SK-N-SH (cell line): ENCODE measurements at places on chromosomes 3 and 15.

- no peak for DNase-seq
Observed at GRCh38 chr15:99873451-99873850, 140.2 kb upstream of the LYSMD4 start.

DNA sequence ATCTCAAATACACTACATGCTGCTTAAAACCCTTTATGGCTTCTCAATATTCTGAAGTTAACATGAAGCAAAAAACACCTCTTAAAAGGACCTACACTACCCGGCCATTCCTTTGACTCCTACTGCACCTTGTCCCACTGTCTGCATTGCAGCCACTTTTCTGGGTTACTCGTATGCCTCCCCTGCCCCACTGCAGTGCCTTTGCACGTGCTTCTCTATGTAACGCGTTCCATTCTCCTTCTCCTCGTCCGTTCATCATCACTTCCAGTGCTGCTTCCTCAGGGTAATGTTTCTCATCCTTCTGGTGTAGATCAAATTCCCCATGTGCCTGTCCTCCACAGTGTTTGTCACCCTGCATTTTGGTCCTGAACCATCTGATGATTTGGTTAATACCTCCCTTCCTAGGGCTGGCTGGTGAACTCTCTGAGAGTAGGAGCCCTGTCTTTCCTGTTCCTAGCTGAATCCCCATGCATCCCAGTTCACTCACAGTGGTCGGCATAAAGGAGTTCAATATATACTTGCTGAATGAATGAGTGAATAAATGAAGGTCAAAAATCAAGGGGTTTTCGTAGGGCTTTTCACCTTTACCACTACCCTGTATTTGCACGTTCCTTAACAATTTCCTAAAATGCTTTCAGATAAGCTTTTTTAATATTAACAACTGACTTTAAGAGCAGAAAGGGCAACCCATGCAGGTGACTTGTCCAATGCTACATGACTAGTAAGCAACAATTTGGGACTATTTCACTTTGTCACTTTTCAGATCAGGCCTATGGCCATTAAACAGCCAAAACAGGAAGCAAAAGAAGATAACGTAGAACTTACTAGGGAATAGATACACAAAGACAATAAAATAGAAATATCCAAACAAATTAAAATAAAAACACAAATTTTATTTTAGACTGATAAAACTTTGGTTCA is 2.4 kb upstream of the STT3B start:
- DNase-seq: no peak

- peak; percentile 53 for DNase-seq
Observed at GRCh38 chr3:104805508-104805907, 561.2 kb upstream of the ALCAM start.

GRCh38 chr15:63372753-63373152 is 8.9 kb downstream of the CA12 start:
- DNase-seq: peak; percentile 78

GRCh38 chr3:46110701-46111493 is 83.6 kb upstream of the XCR1 start:
- DNase-seq: no peak

GRCh38 chr3:13262493-13263211 is 157.5 kb downstream of the NUP210 start:
- no peak for DNase-seq

- DNase-seq: peak; percentile 82
Observed at GRCh38 chr15:31325595-31326155, 960 bp upstream of the KLF13 start.

DNA sequence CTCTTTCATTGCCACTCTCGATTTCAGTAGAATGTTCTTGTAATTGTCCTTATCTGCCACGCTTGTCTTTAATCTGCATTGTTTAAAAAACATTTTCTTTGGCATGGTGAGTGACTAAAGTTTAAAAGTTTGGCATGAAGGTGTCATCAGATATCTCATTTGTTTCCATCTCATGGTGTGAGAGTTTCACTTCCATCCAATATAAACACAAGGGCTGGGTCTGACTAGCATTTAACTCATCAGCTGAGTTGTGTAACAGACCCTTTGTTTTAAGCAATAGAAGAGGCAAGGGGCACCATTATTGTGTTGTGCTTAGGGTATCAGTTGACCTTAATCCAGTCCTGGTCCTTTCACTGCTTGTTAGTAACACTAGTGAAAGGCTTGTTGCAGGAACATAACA is 49.9 kb upstream of the IL12A start:
- no peak for DNase-seq

- DNase-seq: no peak
Observed at GRCh38 chr3:131338948-131339640, 42.5 kb upstream of the NUDT16 start.

GRCh38 chr15:78103406-78104118 is 11.2 kb downstream of the SH2D7 start:
- DNase-seq: no peak

GRCh38 chr3:192188218-192188835 is 539.0 kb downstream of the FGF12 start:
- DNase-seq: peak; percentile 47

DNA sequence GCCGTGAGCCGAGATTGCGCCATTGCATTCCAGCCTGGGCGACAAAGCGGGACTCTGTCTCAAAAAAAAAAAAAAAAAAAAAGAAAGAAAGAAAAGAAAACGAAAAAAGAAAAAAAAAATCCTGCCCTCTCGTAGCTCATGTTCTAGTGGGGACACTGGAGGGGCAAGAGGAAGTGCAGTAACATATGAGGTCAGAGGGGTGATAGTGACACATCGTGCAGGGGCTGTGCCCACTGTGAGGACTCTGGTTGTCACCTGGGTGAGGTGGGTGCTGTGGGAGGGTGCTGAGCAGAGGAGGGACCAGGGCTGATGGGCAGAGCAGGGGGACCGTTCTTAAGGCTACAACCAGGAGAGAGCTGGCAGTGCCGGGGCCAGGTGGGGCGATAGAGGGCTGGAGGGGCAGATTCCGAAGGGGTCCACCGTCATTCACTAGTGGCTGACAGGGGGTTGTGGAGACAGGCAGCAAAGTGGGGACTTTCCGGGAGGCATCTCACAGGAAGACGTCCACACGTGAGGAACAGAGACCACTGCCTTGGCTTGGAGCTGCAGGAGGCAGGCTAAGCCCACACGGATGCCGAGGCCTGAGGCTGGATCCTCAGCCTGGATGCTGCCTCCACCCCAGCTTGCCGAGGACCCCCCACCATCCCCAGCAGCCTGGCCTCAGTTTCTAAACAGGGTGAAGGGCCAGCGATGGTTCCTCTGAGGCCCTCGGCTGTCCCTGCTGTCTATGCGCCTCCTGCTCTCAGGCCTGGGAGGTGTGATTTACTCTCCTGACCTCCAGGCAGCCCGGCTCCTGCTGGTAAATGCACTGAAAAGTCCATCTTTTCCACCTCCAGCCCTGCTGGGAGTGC is 154.3 kb upstream of the IQSEC1 start:
- DNase-seq: peak; percentile 4

DNA sequence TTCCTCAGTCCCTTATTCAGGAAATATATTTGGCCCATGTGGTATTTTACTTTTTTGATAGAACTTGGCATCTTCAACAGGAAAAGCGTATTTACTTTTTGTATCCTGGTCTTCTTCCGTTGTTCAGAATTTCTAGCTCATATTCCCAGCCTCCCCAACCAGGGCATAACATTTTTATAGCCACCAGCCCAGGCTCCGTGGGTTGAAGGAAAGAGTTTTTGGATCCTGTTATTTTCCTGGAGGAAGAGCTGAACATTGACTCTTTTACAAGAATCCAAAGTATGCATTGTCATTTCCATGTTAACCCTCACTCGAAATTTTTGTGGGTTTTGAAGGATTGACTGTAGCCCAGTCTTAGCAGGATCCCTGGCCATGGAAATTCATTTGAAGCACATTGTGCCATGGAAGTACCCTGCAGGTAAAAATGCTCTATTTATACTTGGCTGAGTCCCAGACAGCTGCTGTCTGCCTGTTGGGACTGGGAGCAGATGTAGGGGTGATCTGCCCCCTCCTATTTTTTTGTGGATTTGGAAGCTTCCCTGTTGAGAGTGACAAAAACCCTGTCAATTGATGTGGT is 98.8 kb downstream of the AKAP13 start:
- peak; percentile 39 for DNase-seq

DNA sequence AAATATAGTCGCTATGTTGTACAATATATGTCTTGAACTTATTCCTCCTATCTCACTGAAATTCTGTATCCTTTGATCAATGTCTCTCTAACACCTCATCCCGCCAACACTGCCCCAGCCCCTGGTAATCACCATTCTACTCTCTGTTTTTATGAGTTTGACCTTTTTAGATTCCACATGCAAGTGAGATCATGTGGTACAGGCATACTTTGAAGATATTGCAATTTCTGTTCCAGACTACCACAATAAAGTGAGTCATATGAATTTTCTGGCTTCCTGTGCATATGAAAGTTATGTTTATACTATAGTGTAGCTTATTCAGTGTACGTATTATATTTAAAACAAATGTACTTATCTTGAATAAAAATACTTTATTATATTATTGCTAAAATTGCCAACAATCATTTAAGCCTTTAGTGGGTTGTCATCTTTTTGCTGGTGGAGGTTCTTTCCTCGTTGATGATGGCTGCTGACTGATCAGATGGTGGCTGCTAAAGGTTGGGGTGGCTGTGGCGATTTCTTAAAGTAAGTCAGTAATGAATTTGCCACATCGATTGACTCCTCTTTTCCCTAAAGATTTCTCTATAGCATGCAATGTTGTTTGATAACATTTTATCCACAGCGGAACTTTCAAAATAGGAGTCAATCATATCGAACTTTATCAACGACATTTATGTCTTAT is 257.2 kb downstream of the NFKBIZ start:
- no peak for DNase-seq
